Naive thymus-derived CD8-positive, alpha-beta T cell (primary cell): ENCODE measurements at places on chromosomes 1 and 21.

GRCh38 chr1:92299477-92300150, 755 bp downstream of the RPAP2 start:
- no peak for DNase-seq

DNA sequence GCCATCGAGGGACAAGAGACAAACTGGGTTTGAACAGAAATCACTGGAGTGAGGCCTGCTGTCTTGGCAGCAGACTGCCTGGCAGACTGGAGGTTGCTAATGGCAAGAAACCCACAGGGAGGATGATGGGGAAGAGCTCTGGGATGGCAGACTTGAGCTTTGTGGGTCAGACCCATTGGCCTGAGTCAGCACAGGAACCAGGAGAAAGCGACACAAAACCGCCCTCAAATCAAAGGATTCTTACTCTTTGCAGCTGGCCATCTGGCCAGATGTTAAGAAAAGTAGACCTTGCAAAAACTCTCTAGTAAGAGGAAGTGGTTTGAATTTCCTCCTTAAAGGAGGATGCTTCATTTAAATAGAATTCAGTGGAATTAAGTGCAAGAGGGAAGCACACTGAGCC, 195.2 kb upstream of the JUN start:
- no peak for DNase-seq

DNA sequence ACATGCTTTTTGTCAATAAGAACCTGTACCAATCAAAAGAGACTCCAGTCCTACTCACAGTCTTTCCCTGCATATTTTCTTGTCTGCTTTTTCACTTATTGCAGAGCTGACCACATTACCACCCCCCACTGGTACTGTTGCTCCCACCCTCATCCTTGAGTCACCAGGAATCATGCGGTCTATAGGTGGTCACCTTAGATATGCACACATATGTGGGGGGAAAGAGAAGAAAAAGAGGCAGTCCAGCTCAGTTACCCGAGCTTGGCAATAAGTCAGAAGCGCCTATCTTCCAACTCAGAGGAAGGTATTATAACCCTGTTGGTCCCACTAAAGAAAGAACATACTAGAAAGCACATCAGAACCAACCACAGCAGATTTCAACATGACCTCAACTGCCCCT, 119.2 kb downstream of the SMYD2 start:
- DNase-seq: no peak

- DNase-seq: no peak
These were observed 99.8 kb upstream of the C1orf21 start for GRCh38 chr1:184287001-184287400.

DNA sequence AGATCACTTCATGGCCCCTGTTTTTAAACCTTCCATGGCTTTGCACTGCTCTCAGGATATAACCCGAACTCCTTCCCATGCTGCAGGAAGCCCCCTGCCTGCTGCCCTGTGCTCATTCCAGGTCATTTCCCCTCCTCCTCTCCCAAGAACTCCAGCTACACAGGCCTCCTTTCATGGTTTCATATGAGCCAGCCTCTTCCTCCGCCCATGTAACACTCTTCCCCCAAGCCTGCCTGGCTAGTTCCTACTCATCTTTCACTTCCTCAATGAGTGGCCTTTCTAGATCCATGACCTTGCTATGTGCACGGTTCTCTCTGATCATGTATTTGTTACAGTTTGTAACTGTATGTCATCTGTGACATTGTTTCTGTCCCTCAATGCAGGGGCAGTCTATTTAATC, 3.1 kb upstream of the NCF2 start:
- DNase-seq: no peak

DNA sequence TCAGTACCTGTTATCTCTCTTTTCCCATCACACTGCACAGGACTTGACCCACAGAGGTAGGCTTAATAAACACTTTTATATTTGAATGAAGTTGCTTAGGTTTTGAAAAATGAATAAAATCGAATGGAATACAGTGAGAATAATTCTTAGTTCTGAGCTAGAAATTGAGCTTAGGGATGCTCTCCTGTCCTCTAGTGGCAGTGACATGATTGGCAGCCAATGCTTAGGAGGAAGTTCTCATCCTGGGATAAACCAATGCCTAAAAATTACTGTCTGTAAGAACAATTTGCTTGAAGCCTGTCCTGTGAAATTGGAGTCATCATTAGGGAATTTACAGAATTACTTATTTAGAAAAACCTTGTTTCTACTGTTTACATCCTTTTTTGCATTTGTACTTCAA, 21.3 kb upstream of the CYP4X1 start:
- DNase-seq: no peak

- no peak for DNase-seq
These were observed 192.4 kb downstream of the TGFBR3 start for GRCh38 chr1:91693557-91693956.

GRCh38 chr1:87959236-87959635, 630.6 kb downstream of the LMO4 start:
- DNase-seq: no peak

DNA sequence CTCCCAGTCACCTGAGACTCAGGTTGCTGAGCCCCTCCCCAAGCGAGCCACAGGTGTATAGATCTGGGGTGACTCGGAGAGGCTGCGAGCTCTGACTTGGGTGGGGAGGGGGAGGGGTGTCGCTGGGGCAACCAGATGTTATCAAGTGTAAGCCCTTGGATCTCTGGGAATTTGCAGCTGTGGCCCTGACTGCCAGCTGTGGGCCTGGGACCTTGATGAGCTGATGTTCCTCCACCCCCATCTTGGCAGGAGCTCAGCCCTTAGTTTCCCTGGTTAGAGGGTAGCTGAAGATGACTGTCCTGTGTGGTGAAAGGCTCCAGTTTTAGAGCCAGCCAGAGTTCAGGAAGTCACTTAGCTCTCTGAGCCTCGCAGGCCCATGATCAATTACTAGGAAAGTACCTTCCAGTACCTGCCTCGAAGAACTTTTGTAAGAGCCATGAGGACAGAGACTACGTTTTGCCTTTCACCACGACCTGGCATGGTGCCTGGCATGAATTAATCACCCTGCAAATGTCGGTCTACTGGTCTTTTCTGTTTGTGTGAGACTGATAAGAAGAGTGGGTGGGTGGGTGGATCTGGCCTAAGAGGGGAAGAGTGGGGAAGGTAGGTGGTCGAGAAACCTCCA, 55.8 kb downstream of the YARS1 start:
- no peak for DNase-seq

GRCh38 chr1:76142771-76143540, 68.4 kb downstream of the ST6GALNAC3 start:
- no peak for DNase-seq

- no peak for DNase-seq
These were observed 22.5 kb downstream of the CEP350 start for GRCh38 chr1:179976970-179977651.

DNA sequence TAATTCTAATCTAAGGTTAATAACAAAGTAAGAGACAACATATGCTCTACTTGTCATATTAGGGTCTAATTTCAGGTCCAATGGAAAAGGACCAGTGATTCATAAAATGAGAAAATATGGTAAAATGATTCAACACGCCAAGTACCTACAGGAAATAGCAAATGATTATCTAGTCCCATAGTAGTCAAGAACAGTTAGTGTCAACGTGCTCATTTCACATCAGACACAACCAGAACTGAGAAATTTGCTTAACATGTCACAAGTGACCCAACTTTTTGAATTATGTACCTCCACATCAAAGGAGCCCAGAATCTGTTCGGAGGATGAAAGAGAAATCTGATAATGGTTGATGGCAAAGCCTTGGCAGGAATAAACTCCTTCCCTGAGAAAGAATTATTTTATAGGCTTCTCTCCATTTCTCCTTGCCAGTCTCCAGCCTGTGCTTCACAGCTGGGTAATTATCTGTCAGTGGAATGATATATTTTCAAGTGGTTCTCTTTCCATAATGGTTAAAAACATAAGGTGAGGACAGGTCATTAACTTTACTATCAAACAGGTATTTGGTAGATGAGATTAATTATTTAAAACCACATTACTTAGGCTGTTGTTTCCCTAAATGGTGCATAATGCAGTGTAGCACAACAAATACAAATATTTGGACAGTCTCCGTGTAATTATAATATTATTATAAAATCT, 83.2 kb downstream of the APP start:
- DNase-seq: no peak

DNA sequence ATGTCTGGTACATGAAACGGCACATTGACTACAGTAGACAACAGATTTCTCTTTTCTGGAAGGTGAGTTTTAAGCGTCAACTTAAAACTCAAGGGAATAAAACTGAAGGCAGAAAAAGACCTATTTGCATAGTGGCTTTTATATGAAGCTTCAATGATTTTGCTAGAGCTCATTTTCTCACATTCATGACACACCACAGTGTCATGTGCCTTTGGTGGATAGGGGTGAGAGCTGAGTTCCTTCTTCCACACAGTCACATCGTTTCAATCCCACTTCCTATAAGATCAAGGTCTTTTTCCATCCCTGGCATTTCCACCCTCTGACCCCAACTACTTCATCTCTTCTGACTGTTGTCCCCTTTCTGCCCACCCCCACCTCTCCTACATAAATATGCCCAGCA, 31.0 kb downstream of the IL12RB2 start:
- DNase-seq: no peak

DNA sequence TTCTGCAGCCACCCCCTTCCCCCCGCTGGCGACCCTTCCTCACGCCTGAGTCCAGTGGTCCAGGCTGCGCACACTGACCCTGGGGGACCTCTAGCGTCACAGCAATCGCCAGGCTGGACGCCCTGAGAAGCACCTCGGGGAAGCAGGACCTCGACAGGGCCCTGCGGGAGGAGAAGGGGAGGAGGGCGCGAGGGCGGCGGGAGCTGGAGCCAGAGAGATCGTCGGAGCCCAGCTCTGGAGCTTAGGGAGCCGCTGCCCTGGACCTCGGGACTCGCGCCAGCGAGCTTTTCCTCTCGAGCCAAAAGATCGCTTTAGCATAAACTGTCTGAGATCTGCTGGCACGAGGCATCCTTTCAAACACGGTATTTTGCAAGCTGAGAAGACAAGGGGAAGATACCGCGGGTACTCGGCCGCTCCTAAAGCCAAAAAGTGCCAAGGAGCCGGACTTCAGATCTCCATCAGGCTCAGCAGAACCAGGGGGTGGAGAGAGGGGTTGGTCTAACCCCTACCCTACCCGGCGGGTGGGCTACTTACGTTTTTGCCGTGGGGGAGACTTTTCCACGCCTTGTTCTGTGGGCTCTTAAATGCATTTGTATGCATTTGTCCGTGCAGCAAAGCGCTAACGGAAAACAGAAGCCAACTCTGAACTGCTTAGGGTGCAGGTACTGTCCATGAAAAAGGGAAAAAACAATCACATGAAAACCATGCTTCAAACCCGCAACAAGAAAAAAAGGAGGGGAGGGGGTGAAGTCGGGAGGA, 586 bp downstream of the COL24A1 start:
- no peak for DNase-seq

DNA sequence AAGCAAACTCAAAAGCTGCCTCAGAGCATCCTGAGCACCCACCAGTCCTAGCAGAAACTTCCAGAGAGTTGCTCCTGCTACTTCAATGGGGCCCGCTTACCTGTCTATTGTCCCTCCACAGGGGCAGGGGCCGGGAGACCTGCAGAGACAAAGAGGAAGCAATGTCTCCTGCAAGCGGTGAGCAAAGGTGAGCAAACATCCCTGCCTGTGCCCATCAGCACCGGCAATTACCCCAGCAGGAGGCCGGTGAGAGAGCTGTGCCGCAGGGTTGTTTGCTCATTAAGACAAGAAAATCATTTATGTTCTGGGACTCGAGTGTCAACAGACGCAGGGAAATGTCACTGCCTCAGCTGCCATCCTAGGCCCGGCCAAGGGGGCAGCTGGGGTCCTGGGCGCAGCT, 53.8 kb upstream of the TARDBP start:
- no peak for DNase-seq

GRCh38 chr1:214004014-214004413, 16.2 kb downstream of the PROX1 start:
- DNase-seq: no peak

DNA sequence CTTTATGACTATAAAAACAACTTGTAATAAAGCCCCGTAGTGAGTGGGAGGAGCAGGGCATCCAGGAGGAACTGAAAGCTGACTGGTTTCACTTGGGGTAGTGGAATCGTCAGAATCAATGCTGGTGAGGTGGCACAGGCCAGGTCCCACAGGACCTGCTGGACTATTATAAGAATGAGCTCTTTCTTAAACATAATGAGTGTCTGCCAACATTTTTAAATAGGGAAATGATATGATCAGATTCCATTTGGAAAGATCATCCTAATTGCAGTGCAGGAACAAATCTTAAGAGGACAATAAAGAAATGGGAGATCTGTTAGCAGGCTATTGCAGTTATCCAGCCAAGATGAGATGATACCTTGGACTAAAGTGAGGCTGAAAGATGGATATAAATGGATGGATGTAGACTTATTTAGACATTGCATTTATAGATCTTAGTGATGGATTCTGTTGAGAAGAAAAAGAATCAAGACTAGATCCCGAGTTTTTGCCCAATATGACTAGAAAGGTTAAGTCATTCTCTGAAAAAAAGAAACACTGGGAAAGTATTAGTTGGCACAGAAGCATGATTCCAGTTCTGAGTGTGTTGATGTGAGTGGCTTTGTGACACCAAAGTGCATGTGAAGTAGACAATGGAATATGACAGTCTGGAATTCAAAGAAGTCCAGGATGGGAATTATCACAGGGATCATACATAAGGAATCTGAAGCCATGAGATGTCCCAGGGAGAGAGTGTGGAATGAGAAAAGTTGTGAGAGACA, 153.3 kb upstream of the SGIP1 start:
- DNase-seq: no peak

GRCh38 chr1:217139513-217139912, 416.3 kb upstream of the ESRRG start:
- DNase-seq: no peak

- no peak for DNase-seq
These were observed 166.3 kb upstream of the RAB4A start for GRCh38 chr1:229104654-229105053.

GRCh38 chr1:90902672-90903071, 119.2 kb downstream of the ZNF644 start:
- no peak for DNase-seq

DNA sequence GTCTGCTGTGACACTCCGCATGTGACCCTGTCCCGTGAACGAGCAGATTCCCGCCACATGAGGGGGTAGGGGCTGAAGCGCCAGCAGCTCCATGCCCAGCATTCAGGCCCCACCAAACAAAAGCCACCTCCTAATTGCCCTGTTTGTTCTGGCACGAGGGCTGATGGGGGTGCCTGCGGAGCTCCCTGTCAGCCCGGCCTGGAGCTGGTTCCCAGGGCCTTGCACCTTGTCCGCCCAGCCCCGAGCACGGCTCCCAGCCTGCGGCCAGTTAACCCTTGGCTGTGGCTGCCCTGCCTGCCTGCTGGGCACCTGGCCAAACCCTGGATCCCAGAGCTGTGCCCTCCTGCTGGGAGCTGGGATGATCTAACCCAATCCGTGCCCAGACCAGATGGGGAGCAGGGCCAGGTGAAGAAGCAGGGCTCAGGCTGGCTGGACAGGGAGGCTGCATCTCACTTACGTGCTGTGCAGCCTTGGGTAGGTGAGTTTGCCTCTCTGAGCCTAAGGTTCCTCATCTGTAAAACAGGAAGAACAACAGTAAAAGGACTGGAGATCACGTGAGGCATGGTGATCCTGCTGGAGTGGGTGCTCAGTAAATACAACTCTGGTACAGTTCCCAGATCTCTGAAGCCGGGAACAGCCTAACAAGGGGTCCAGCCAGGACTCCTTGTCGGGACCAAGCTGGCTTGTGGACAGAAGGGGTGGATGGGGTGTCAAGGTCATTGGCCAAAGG, 110.9 kb upstream of the IFFO2 start:
- DNase-seq: no peak

GRCh38 chr21:27761623-27762022, 794.7 kb upstream of the ADAMTS5 start:
- DNase-seq: no peak
